ENCODE measurements at places on chromosomes 2 and 18.

- no peak for DNase-seq
Observed at GRCh38 chr2:16325976-16326510, 339.6 kb downstream of the CYRIA start.

DNA sequence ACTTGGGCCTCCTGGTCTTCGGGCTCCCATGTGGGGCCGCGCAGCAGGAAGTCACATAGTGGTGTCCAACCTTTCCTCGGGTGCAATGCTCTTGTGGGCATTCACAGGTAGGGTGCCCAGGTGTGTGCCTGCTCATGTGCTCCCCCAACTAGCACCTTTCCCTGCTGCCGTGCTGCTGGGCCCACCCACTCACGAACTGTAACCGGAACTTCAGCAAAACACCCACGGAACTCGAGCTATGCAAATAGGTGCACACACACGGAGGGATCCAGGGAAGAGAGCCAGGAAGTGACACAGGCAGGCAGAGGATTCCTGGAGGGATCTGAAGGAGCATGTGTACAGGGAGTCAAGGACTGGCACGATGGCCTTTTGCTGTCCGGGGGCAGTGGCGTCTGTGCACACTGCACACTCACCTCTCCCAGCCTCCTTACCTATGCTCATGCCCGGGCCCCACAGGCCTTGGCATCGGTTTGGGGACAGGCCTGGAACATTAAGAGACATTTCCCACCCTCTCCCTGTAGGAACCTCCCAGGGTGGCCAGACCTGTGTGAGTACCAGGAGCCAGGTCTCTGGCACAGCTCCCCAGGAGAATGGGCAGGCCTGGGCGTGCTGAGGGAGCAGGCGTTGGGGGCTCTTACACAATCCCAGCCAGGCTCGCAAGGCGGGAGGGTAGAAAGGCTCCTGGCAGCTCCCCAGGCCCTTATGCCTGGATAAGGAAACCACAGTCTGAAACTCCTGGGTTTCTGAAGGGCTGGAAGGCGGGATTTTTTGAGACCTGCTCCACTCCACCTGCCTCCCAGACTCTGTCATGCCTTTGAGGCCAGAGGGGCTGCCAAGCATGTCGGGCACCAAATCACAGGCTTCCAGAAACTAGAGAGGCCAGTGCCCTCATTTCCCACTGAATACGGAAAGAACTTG, 6.6 kb upstream of the PTMA start:
- DNase-seq = no peak

DNA sequence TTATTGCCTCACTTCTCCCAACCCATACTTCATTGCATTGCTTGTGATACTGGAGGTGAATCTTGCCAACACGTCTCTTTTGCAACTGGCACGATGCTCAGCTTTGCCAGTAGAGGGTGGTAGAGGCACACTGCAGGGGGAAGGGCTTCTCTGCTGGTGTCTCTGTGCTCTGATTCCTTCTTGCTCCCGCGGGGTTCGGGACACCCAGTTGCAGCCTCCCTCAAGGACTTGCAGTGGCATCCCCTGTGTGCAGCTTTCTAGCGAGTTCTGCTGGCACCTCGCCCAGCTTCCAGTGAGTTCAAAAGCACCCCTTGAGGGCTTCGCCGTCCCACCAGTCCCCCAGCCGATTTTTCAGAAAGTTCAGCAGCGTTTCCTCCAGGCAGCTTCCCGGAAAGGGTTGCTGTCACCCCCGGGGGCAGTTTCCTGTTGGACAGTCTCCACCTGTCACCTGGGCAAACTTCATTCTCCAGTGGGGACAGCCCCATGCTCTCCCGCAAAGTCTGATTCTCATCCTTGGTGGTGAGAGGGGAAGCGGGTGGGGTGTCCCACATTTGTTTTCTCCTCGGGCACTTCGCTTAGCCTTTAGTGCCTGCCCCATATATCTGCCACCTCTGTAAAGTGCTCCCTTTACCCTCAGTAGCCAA, 35.4 kb upstream of the EN1 start:
- DNase-seq = peak; percentile 80

GRCh38 chr18:52342456-52342855, 2.5 kb downstream of the DCC start:
- no peak for DNase-seq

DNA sequence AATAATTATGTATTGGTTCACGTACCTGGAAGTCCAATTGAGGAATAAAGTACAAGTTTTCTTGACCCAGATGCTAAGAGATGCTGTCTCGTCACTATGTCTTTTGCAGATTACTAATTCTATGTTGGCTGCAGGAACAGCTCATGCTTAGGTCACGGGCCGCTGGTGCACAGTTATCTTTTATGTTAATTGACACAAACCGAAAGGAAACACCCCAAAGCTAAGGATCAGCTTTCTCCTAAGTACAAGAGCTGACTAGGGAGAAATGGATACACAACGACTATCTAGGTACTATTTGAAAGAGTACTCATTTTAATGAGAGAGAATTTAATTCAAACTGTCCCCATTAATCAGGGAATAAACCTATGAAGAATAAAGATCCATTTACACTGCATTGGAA, 217.7 kb upstream of the SLC35G4 start:
- DNase-seq = no peak

DNA sequence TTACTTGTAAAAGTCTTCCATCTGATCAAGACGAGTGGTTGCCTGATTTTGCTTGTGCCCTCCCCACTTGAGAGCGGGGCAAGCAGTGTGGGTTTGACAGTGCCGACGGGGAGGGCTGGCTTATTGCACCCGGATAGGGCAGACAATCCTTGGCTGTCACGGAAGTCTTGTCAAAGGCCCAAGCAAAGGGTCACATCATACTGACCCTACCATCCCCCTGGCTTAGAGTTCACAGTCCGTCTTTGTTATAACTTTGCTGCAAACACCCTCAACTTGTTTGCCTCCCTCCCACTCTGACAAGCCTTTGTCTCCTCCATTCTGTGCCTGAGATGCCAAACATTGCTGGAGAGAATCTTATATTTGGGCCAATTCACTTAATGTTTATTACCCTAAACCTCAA, 165.9 kb upstream of the MSH6 start:
- no peak for DNase-seq

DNA sequence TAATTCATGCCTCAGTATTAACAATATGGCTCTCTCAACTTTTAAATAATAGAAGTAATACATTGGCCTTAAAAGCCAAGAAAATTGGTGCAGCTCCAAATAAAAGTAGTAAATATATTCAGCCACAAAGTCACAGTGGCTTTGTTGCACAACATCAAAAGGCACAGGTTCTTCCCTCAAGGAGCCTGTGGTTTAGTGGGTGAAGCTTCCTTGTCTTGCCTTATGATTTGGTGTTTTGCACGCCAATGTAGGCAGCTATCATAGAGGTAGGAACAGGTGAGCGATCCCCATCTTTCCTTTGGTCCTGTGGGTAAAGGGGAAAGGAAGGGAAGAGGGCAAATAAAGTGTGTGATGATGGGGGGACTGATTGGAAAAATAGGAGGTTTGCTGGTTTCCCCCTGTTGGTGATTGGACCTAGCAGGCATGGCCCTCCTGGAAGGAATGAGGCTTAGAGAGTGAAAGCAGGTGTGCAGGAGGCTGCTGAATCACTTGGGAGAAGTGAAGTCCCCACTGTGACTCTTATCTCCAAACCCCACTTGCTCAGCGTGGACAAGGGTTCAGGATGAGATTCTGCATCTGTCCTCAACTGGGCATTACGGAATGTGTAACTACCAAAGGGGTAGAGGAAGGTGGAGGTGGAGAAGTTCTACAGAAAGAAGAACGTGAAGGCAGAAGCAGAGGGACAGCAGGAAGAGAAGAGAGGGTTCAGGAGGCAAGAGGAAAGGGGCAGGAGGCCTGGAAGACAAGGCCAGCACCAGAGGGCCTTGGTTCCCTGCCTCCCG, 20.1 kb upstream of the TNP1 start:
- DNase-seq = no peak

GRCh38 chr18:22169889-22170420, 566 bp downstream of the GATA6 start:
- DNase-seq = no peak

DNA sequence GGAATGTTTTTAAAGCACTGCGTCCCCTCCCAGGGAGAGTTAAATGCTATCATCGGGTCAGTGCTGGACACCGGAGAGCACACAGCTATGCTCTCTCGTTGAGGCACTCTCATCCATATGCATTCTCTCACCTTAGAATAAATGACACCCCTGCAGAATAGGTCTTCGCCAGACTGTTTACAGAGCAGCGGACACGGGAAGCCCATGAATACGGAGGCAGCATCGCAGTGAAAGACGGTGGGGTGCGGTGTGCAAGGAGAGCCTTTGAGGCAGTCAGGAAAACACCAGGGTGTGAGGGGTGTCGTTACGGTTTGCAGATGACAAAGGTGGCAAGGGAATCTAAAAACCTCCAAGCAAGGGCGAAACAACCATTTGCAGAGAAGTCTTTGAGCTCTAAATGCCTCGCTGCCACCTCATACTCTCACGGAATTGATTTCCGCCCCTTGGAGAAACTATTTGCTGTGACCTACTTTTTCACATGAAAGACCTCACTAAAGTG, 169.2 kb upstream of the FHL2 start:
- DNase-seq = no peak

- DNase-seq = no peak
Observed at GRCh38 chr18:54720620-54721019, 107.7 kb upstream of the RAB27B start.

DNA sequence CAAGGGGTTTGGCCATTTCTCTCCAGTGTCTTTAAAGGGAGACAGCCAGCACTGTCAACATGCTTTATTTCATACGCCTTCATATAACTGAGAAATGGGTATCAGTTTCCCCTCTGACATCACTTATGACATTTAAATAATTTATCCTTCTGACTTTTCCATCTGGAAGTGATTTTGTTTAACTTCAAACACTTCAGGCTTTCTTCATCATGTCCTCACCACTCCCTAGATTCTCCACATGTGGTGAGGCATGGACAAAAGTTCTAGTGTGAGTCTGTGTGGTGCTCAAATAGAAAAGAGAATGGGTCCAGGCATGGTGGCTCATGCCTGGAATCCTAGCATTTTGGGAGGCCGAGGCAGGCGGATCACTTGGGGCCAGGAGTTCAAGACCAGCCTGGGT, 158.6 kb downstream of the TXNL1 start:
- DNase-seq = no peak

GRCh38 chr2:85420536-85421259, 2.2 kb downstream of the SH2D6 start:
- peak; percentile 94 for DNase-seq

GRCh38 chr2:181364492-181365170, 92.6 kb upstream of the ITGA4 start:
- no peak for DNase-seq

DNA sequence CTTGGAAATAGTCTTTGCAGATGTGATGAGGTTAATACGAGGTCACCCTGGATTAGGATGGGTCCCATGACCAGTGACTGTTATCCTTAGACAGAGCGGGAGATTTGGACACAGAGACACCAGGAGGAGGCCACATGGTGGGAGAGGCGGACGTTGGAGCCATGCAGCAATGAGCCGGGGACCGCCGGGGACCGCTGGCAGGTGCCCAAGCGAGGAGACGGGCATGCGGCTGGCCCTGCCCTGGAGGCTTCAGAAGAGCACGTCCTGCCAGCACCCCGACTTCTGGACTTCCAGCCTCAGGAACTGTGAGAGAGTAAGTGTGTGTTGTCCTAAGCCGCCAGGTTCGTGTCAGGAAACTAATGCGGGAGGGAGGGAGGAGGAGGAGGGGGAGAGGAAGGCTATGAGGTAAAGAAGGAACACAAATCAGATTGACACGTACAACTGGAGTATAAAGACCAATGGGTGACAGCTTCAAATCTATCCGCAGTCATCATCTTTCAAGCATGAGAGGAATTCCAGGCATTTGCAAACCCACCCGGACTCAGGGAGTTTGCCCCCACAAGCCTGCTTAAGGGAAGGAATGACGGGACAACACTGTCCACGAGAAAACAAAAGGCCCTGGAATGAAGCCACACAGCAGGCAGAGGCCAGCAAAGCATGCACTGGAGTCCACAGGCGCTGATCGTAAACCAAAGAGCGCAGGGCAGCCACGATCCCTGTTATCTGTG, 11.6 kb upstream of the BOK start:
- DNase-seq = no peak

- no peak for DNase-seq
Observed at GRCh38 chr18:23893653-23894052, 120.9 kb upstream of the TTC39C start.

DNA sequence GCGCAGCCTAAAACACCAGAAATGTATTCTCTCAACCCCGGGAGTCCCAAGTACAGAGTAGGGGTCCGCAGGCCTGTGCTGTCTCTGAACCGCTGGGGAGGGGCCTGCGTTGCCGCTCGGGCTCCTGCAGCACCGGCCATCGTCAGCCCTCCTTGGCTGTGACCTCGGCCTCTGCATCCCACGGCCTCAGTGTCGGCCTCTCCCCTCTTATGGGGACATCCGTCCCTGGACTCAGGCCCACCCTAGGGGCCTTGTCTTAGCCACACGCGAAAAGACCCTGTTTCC, 50.5 kb downstream of the KCNG2 start:
- DNase-seq = no peak

DNA sequence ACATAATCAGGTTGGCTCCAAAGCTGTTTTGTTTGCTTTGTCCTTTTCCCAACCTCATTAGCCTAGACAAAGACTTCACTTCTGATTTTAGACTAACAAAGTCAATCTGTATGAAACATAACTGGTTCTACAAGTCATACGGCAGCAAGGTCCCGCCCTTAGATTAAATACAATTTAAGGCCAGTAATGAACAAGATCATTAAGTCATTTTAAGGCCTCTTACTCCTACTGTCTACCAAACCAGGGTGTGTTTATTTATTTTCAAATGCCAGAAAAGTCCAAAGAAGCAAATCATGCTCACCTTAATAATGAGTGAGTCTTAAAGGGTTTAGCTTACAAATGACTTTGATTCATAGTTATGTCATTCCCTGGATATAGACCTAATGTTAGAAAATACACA, 148.4 kb upstream of the ACVR2A start:
- peak; percentile 22 for DNase-seq

DNA sequence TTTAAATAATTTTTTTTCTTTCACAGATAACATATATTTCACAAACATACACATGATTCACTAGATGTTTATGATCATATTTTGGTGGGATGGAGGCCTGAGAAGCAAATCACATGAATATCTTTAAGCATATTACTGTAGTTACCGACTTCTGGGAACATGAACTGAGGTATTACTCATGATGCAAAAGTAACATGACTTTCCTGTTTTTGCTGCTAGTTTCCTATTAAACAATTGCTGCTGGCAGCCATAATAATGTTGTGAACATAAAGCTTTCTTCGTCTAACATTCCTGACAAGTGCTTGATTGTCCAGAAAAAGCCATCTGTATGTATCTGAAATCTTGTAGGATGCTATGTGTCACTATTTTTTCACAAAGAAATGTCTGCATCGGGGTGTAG, 145.4 kb downstream of the MTX2 start:
- DNase-seq = no peak

All from colonic mucosa (tissue), 4 donors.